Upper lobe of right lung (tissue), 1 donor: ENCODE measurements at places on chromosomes 16 and 17. TPM values are rescaled to one million over a fixed set of nuclear protein-coding genes. Genes with fewer than 3 reads are reported as not detected.
A peak's percentile ranks its signal among the peaks of the same experiment; 100 is the strongest.

DNA sequence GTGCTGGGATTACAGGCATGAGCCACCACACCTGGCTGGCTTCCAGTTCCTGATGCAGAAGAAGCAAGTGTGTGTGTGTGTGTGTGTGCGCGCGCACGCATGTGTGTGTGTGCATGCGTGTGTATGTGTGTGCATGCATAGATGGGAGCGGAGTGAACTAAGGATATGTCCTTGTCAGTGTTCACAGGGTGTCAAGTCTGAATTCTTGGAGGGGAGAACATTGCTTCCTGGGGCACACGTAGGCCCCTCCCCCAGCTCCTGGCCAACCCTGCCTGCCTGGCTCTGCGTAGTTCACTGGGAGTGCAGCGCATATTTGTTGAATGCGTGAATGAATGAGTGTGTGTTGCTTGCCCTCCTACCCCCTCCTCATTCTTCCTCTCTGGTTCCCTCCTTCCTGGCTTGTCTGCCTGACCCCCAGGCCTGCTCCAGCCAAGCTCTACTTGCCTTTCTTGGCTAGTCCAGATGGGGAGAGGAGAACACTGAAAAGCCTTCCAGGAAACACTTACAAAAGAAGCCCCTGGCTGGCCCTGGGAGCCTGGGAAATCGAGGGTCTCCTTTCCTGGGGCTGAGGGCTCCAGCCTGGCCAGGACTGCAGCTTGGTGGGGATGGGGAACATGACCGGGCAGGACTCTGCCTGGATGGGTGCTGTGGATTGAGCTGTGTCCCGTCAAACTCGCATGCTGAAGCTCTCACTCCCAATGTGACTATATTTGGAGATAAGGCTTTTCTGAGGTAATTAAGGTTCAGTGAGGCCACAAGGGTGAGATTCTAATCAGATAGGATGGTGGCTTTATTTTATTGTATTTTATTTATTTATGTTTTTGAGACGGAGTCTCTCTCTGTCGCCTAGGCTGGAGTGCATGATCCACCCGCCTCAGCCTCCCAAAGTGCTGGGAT lies 27.9 kb downstream of the IGFBP4 start:
- H3K4me1 ChIP-seq: peaks cover 5% of the 10 kb centered on the region
- no peak for DNase-seq
- no peaks in the 10 kb centered on the region for H3K36me3 ChIP-seq
- no peak overlapping the region for H3K4me3 ChIP-seq
- H3K27me3 ChIP-seq: no peaks in the 10 kb centered on the region

The CA7 gene
- total RNA-seq: not detected

DNA sequence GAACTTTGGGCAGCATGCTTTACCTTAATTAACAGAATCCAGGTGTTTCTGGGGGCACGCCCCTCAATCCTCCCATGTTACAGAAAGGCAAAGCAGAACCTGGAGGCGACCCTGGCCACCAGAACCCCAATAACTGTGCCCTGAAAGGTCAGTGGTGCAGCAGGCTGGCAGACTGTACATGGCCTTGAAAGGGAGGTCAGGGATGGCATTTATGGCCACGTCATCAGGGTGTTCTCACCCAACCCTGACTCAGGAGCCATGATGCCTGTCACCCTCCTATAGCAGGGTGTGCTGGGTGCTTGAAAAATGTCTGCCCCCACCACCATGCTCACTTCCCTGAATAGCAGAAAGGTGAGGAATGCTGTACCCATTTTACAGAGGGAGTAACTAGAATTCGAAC lies 177.7 kb downstream of the TMEM132E start:
- no peak overlapping the region for H3K4me3 ChIP-seq
- H3K36me3 ChIP-seq: no peaks in the 10 kb centered on the region
- no peaks in the 10 kb centered on the region for H3K27me3 ChIP-seq
- DNase-seq: no peak

DNA sequence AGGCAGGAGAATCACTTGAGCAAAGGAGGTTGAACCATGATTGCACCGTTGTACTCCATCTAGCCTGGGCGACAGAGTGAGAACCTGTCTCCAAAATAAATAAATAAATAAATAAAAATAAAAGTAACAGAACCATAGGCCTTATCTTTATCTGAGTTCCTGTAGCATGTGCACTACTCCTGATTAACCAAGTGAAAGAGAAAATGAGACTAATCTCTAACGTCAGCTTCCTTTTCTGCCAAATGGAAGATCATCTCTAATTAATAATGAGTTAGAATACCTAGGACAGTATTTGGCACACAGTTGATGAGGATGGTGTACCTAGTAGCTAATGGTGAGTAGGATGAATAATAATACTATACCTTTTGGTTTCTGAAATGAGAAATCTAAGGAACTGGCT lies 520.4 kb downstream of the WWOX start:
- no peaks in the 10 kb centered on the region for H3K27me3 ChIP-seq
- no peaks in the 10 kb centered on the region for H3K4me1 ChIP-seq
- H3K4me3 ChIP-seq: no peak overlapping the region
- H3K36me3 ChIP-seq: no peaks in the 10 kb centered on the region

DNA sequence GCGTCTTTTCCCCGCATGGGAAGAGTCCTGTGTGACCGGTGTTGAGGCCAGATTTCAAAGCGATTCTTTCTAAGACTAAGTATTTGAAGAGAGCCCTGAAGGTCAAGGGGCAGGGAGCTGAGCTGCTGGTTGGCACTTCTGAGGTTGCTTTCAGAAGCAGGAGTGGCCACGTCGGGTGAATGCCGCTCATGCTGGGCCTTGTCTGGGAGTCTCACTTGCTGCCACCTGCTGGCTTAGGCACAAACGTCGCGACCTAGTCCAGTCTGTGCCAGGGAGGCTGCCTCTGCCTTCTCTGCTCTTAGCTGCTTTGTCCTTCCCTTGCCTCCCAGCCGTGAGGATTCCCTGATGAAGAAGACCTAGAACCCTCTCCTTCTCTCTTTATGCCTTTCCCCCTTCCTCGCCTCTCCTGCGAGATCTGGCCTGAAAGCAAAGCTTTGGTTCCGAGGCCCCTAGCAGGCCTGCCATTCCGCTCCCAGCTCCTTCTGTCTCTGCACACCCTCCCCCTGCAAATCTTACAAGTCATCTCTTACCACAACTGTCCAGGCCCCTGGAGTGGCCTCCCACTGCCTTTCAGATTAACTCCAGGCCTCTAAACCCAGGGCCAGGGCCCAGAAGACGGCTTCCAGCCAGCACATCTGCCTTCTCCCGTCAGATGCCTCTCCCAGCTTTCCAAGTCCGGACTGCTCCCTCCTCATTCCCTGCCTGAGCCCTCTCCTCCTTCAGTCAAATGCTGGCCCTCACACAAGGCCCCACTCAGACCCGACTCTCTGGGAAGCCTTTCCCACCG lies 11.4 kb downstream of the CTNS start:
- DNase-seq: no peak
- no peaks in the 10 kb centered on the region for H3K27me3 ChIP-seq
- peaks cover 45% of the 10 kb centered on the region for H3K36me3 ChIP-seq
- no peaks in the 10 kb centered on the region for H3K4me1 ChIP-seq

The ACOX1 gene
- total RNA-seq: 75.2 TPM

The ZNF423 gene
- 11.9 TPM for total RNA-seq

- H3K27me3 ChIP-seq: no peaks in the 10 kb centered on the region
- H3K36me3 ChIP-seq: no peaks in the 10 kb centered on the region
- DNase-seq: no peak
- H3K4me3 ChIP-seq: no peak overlapping the region
These were observed 159.7 kb upstream of the CDH11 start for GRCh38 chr16:65281586-65281985.

- H3K27me3 ChIP-seq: peaks cover 10% of the 10 kb centered on the region
- H3K4me1 ChIP-seq: no peaks in the 10 kb centered on the region
- H3K36me3 ChIP-seq: no peaks in the 10 kb centered on the region
- H3K27ac ChIP-seq: no peak overlapping the region
- DNase-seq: no peak
These were observed 60.1 kb downstream of the SRCIN1 start for GRCh38 chr17:38545531-38546225.

DNA sequence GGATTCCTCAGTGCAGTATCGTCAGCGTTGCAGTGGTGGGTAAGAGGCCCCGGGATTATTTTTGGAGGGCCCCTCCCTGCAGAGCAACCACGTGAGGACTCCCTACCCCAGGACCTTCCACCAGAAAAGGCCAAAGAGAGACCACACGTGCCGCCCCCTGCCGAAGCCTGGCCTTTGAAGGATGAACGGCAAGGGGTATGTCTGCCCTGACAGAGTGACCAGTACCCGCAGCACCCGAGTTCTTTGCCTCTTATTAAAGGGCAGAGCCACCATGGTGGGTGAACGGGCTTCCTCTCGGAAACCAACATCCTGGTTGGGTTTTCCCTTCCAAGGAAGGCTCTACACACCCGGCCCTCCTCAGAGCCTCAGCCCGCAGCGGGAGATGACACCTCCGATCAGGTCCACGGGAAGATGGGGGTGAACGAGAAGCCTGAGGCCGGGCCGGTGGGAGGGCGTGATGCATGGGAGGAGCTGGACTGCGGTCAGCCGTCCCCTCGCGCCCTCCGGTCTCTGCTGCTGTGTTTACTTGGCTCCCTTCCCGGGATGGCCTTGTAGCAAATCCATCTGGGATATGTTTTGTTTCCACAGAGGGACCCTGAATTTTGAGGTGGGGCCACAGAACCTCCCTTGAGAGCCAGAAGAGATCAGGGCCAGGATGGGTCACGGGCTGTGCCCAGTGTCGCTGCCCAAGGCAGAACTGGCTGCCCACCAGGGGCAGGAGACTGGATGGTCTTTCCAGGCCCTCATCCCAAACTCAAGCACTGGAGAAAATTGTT lies 49.1 kb downstream of the TBC1D16 start:
- no peaks in the 10 kb centered on the region for H3K27me3 ChIP-seq
- no peak overlapping the region for H3K4me3 ChIP-seq
- DNase-seq: no peak
- no peak overlapping the region for H3K27ac ChIP-seq
- no peaks in the 10 kb centered on the region for H3K36me3 ChIP-seq

The KRT39 gene
- total RNA-seq: 0.35 TPM

DNA sequence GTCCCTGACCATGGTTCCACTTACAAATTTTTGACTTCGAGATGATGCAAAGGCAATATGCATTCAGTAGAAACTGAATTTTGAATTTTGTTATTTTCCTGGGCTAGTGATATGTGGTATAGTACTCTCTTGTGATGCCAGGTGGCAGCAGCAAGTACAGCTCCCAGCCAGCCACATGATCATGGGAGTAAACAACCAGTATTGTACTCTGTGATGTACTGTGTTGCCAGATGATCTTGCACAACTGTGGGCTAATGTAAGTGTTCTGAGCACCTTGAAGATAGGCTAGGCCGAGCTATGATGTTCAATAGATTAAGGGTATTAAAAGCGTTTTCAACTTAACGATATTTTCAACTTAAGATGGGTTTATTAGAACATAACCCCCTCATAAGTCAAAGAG lies 250.8 kb downstream of the STX8 start:
- no peaks in the 10 kb centered on the region for H3K4me1 ChIP-seq
- no peak overlapping the region for H3K27ac ChIP-seq
- H3K36me3 ChIP-seq: no peaks in the 10 kb centered on the region
- no peak for DNase-seq
- H3K27me3 ChIP-seq: no peaks in the 10 kb centered on the region

The C16orf95 gene
- 3.0 TPM for total RNA-seq

GRCh38 chr17:62665599-62665998 lies 38.1 kb downstream of the MRC2 start:
- peak; percentile 43 for DNase-seq
- no peaks in the 10 kb centered on the region for H3K4me1 ChIP-seq
- H3K36me3 ChIP-seq: peaks cover 8% of the 10 kb centered on the region
- no peak overlapping the region for H3K27ac ChIP-seq
- no peaks in the 10 kb centered on the region for H3K27me3 ChIP-seq

DNA sequence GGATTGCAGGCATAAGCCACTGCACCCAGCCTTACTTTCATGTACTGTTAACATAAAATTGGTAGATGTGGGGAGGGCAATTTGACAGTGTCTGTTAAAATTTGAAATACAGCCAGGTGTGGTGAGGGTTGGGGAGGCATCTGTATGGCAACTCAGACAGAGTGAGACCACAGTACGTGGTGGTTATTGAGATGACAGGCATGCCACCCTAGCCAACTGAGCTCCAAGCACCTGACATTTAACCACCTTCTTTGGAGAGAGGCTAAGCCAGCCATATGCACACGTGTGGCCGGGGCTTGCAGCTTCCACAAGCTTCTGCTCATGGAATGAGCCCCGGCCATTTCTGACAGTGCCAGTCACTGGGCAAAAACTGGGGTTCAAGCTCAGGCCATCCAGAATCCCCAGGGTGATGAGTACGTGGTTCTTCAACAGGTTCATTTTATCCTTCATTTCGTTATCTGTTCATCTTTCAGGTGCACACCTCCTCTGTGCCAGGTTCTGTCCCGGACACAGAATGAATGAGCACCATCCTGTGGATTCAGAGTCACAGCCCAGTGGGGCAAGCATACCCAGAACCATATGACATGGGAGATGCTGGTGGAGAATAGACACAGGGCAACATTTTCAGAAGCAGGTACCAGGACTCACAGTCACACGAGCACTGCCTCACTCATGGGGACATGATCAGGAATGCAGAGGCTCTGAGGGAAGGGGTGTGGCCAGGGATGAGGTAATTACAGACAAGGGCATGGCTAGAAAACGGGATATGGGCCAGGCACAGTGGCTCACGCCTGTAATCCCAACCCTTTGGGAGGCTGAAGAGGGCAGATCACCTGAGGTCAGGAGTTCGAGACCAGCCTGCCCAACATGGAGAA lies 36.2 kb downstream of the C16orf82 start:
- no peak overlapping the region for H3K4me3 ChIP-seq
- no peak overlapping the region for H3K27ac ChIP-seq
- no peaks in the 10 kb centered on the region for H3K36me3 ChIP-seq
- no peaks in the 10 kb centered on the region for H3K27me3 ChIP-seq

GRCh38 chr16:65619606-65620005 lies 497.7 kb upstream of the CDH11 start:
- H3K4me3 ChIP-seq: no peak overlapping the region
- H3K4me1 ChIP-seq: no peaks in the 10 kb centered on the region
- no peaks in the 10 kb centered on the region for H3K27me3 ChIP-seq
- no peak for DNase-seq

DNA sequence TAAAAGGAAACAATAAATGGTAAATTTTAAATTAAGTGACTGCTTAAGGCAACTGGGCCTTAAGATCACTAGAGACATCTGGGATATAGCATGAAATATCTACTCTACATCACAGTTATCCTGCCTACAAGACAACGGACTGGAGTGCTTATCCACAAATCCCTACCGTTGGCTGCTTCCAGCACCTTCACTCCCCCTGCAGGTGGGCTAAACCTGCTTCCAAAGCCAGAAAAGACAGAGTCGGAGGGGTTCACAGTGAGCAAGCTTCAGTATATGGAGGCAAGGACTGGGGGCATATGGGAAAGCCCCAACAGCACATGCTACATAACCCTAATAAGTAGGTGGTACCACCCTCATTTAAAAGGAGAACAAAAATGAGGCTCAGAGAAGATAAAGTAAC lies 45.3 kb downstream of the GRIN2A start:
- no peaks in the 10 kb centered on the region for H3K4me1 ChIP-seq
- DNase-seq: no peak
- no peaks in the 10 kb centered on the region for H3K27me3 ChIP-seq
- no peak overlapping the region for H3K4me3 ChIP-seq
- H3K27ac ChIP-seq: no peak overlapping the region

- peaks cover 3% of the 10 kb centered on the region for H3K27me3 ChIP-seq
- no peak for DNase-seq
- H3K4me3 ChIP-seq: peak overlapping the region; percentile 94
- peaks cover 25% of the 10 kb centered on the region for H3K4me1 ChIP-seq
These were observed 902 bp downstream of the SCRN2 start for GRCh38 chr17:47840001-47840741.

GRCh38 chr16:58249780-58250478 lies 44.9 kb downstream of the PRSS54 start:
- DNase-seq: peak; percentile 90
- no peaks in the 10 kb centered on the region for H3K27me3 ChIP-seq
- peak overlapping the region; percentile 59 for H3K4me3 ChIP-seq

GRCh38 chr16:64234200-64234599 lies 887.7 kb downstream of the CDH11 start:
- H3K4me3 ChIP-seq: no peak overlapping the region
- no peaks in the 10 kb centered on the region for H3K27me3 ChIP-seq
- H3K27ac ChIP-seq: no peak overlapping the region
- DNase-seq: no peak
